ENCODE measurements at places on chromosomes 1 and 21.

GRCh38 chr1:29124366-29125236 is 898 bp upstream of the TMEM200B start:
- DNase-seq, result peak; percentile 35

- DNase-seq, result no peak
Observed at GRCh38 chr1:15159166-15159555, 5.6 kb downstream of the TMEM51 start.

DNA sequence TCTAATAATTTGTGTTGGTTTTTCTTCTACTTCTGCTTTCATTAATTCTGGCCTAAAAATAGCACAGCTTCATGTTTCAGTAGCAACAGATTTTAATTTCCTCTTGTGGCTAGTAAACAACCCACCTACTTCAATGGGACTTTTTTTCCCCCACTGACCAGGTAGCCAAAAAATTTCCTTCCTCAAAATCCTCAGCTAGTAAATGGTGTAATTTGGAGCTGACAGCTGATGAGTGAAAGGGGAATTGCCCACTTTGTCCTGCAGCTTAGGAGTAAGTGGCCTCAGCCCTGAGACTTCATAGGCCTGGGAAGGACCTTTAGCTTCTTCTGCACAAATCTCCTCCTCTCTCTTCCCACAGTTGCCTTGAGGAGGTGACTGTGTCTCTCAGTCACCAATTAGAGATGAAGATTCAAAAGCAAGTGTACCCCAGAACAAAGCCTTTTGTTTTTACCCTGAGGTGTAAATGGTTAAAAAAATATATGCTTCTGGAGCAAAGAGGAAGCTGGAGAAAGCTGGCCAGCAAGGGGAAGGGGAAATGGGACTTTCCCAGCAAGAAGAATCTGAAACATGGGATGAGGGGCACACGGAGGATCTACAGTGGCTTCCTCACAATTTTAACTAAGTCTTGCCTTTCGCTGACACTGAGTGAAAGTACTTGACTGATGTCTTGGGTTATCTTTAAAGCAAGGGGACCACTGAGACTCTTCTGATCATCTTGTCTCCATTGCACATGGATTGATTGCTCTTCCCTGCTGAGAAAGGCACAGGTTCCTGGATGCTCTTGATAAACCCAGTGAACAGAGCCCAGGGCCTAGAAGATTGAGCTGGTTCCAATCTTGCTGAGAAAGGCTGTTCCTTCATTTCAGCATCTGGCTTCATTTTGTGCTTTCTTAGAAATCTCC is 35.8 kb upstream of the VCAM1 start:
- DNase-seq, result no peak

DNA sequence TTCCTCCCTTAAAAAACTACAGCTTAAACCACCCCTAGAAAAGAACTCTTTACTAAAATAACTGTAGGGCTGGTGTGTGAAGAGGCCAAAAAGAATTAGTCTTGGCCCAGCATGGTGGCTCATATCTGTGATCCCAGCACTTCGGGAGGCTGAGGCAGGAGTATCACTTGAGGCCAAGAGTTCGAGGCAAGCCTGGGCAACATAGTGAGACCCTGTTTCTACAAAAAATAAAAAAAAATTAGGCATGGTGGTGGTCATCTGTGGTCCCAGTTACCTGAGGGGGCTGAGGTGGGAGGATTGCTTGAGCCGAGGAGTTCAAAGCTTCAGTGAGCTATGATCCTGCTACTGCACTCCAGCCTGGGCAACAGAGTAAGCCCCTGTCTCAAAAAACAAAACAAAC is 44.9 kb downstream of the BCAR3 start:
- DNase-seq, result no peak

DNA sequence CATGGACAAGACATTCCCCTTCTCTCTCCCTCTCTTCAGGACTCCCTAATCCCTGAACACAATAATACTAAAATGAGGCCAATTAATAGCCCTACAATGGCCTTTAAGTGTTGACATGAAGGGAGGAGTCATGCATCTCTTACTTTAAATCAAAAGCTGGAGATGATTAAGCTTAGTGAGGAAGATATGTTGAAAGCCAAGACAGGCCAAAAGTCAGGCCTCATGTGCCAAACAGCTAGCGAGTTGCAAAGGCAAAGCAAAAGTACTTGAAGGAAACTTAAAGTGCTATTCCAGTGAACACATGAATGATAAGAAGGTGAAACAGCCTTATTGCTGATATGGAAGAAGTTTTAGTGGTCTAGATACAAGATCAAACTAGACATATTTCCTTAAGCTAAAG is 49.5 kb upstream of the CD46 start:
- DNase-seq, result no peak

- DNase-seq, result peak; percentile 23
Observed at GRCh38 chr1:22533244-22533895, 29.9 kb upstream of the EPHA8 start.

GRCh38 chr1:97901017-97901658 is 19.7 kb downstream of the DPYD start:
- DNase-seq, result no peak

GRCh38 chr1:116737855-116738321 is 16.3 kb upstream of the CD2 start:
- DNase-seq, result no peak

- DNase-seq, result peak; percentile 88
Observed at GRCh38 chr1:39691383-39692151, at the start of gene HPCAL4. TSS of gene HPCAL4 (minus strand) at chr1:39691433. CDS start at chr1:39684603, 6,830 bp downstream.

- no peak for DNase-seq
Observed at GRCh38 chr1:26706315-26706714, 10.5 kb downstream of the ARID1A start.

DNA sequence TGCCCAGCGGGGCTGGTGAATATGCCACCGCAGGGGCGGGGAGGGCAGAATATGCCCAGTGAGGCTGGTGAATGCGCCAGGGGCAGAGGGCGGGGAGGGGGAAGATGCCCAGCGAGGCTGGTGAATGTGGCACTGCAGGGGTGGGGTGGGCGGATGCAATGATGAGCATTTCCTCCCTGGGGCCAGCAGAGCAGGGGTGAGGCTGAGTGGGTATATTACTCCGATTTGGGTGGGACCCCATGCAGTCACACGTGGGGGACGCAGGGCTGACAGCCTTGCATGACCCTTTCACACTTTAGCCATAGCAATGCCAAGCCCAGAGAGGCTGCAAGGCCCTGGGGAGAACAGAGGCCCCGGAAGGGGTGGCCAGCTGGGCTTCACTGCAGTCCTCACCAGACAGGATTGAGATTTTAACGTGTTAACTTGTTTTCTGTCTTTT is 9.3 kb upstream of the SLX9 start:
- no peak for DNase-seq

DNA sequence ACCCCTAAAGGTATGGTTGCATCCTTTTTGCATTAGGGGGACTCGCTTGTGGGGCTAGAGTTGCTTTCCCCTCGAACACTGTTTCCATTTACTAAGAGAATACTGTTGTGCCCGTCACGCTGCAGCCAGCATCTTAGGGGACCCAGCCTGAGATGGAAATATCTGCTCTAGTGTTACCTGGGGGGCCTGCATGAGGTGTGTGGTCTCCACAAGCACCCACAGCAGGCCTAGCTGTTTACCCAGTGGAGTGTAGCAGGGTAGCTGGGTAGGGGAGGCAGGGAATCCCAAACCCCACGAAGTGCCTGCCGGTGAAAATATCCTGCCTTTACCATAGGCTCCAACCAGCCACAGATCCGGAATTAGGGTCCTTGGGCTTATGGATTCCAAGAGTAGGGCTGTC is 303.6 kb downstream of the PTPRU start:
- no peak for DNase-seq

- DNase-seq, result peak; percentile 11
Observed at GRCh38 chr1:160777486-160778089, 18.4 kb upstream of the LY9 start.

Measured in COR-L47 (cell line).